ENCODE measurements at places on chromosomes 13 and 19.

DNA sequence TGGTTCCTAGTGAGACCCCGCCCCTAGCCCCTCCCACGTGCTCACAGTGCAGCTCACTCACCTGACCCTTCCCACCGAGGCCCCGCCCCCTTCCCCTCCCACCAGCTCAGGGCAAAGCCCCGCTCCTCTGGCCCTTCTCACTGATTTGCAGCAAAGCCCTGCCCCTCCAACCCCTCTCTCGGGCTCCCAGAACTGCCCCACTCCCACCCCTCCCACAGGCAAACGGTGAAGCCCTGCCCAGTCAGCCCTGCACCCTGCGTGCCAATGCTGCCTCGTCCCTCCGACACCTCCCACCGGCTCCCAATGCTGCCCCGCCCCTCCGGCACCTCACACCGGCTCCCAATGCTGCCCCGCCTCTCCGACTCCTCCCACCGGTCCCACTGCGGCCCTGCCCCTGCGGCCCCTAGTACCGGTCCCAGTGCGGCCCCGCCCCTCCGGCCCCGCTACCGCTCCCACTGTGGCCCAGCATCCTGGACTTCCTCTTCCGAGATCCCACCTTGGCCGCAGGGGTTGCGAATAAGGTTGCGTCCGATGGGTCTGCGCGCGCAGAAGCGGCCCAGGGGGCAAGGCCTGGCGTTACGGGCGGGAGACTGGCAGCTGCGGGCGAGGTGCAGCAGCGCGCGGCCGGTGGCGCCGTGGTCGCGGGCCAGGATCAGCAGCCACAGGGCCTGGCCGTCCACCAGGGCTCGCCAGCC lies 834 bp downstream of the FBXO27 start:
- DNase-seq, result peak; percentile 32

GRCh38 chr13:32234914-32235313 lies 80.2 kb downstream of the ZAR1L start:
- no peak for DNase-seq

- DNase-seq, result no peak
Measured at GRCh38 chr13:28056970-28057712, 43.2 kb downstream of the FLT3 start.

GRCh38 chr19:36719687-36720556 lies 32.5 kb downstream of the ZNF567 start:
- DNase-seq, result no peak

GRCh38 chr13:110258876-110259631 lies 47.9 kb downstream of the COL4A1 start:
- DNase-seq, result no peak

DNA sequence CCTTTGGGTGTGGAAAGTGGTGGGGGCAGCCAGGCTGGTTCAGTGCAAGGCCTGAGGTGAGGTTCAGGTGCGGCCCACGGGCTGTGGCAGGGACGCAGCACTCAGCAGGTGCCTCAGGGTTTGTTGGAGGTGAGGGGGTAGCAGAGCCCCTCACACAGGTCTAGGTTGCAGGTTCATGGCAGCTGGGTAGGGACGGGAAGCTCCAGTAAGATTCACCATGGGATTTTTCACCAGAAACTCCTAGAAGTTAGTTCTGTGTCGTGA lies 14.0 kb downstream of the MCF2L start:
- no peak for DNase-seq

Measured in AG09319 (cell line).